ENCODE measurements at places on chromosomes 4 and X. TPM values are rescaled to one million over a fixed set of nuclear protein-coding genes. Genes with fewer than 3 reads are reported as not detected.

The GPR143 gene
- not detected for total RNA-seq

The EVC2 gene
- 0.69 TPM for total RNA-seq

The SLC10A7 gene
- 14.5 TPM for total RNA-seq

The REPS2 gene
- 1.6 TPM for total RNA-seq

The DHX15 gene
- 145 TPM for total RNA-seq

The PPM1K gene
- total RNA-seq = 76.6 TPM

The PCDH11X gene
- not detected for total RNA-seq

The GPRASP1 gene
- 5.9 TPM for total RNA-seq

The CSAG3 gene
- total RNA-seq = not detected

The SSX3 gene
- not detected for total RNA-seq

The GAGE1 gene
- not detected for total RNA-seq

The MAGEB18 gene
- total RNA-seq = not detected

The STAG2 gene
- 86.6 TPM for total RNA-seq

The NXF3 gene
- not detected for total RNA-seq

The WDR44 gene
- 18.7 TPM for total RNA-seq

The SYN1 gene
- not detected for total RNA-seq

The TSPAN7 gene
- not detected for total RNA-seq

The SATL1 gene
- not detected for total RNA-seq
